ENCODE measurements at places on chromosomes 1 and 21. TPM values are rescaled to one million over a fixed set of nuclear protein-coding genes. Genes with fewer than 3 reads are reported as not detected.

The RXRG gene
- not detected for total RNA-seq

The CNKSR1 gene
- not detected for total RNA-seq

The ZFP69 gene
- total RNA-seq = 2.8 TPM

The CELF3 gene
- total RNA-seq = not detected

The BNIPL gene
- 0.14 TPM for total RNA-seq

The CSRP1 gene
- total RNA-seq = 163 TPM

The TMIGD3 gene
- total RNA-seq = not detected

The DIO1 gene
- total RNA-seq = not detected

The WNT2B gene
- 4.1 TPM for total RNA-seq

Data from smooth muscle cell of bladder (primary cell).